ENCODE measurements at places on chromosomes 1 and 21.

DNA sequence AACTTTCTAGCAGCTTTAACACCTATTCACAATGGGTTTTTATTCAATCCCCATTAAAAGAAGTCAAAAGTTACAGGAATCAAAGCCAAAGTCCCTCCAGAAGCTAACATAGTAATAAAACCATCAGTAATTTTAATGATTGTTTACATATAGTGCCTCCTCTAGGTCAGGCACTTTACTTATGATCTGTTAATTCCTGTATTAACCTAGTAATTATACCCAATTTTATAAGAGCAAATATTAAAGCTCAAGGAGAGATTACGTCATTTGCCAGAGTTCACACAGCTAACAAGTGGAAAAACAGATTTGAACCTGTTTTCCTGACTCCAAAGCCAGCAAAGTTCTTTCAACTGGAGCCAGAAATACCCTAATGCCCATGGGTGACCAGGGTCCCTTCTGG is 112.9 kb upstream of the F3 start:
- no peak for DNase-seq

GRCh38 chr1:233300326-233300725 is 4.8 kb upstream of the PCNX2 start:
- DNase-seq = no peak

DNA sequence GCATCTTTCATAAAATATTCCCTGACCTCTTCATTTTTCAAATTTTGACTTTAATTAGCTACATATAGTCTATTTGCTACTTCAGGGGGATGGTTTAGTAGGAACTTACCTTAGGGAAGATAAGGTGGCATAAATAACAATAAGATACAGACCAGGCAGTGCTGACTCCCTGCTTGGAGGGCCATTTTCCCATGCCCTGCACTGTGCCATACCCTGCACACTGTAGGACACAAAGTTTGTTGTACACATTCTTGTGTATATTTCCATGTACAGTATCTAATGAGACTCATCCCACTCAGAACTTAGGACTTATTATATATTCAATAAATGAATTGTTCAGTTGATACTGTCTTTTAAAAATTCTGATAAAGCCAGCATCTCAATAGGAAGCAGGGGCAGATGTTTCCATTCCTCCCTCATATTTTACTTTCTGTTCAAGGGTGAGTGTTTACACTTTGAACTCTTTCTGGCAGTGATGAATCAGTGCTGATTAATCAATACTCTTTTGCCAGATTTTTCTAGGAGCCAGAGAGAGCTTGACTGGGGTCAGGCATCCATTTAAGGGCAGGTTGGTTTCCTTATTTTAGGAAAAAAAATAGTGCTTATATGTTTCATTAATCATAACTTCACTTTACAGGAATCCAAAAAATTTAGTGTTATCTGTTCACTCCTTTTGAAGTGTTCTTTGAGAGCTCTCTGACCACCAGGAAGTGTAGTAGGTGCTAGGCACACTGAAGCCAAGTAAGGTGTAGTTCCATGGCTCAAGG is 30.6 kb downstream of the MPZL1 start:
- DNase-seq = no peak

DNA sequence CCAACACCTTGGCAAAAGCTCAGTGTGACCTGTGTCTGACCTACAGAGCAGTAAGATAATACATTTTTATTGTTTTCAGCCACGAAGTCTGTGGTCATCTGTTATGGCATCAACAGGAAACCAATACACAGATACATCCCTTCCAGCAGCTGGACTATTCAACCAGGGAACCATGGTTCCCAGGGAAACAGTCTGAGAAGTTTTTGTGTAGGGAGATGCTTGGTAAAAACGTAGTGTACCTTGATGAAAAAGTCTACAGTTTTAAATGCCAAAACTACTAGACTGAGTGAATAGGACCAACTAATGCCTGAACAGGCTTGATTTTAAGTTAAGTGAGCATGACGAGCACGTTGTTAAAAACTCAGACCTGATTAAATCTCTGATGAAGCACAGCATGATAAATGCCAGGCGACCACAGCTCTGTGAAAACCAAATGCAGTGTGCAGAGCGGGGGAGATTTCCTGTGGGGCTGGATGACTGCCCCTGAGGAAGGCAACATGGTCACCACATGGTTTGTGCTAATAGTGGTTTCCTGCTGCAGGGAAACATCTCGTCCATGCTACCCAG is 228.9 kb downstream of the TNR start:
- DNase-seq = no peak

DNA sequence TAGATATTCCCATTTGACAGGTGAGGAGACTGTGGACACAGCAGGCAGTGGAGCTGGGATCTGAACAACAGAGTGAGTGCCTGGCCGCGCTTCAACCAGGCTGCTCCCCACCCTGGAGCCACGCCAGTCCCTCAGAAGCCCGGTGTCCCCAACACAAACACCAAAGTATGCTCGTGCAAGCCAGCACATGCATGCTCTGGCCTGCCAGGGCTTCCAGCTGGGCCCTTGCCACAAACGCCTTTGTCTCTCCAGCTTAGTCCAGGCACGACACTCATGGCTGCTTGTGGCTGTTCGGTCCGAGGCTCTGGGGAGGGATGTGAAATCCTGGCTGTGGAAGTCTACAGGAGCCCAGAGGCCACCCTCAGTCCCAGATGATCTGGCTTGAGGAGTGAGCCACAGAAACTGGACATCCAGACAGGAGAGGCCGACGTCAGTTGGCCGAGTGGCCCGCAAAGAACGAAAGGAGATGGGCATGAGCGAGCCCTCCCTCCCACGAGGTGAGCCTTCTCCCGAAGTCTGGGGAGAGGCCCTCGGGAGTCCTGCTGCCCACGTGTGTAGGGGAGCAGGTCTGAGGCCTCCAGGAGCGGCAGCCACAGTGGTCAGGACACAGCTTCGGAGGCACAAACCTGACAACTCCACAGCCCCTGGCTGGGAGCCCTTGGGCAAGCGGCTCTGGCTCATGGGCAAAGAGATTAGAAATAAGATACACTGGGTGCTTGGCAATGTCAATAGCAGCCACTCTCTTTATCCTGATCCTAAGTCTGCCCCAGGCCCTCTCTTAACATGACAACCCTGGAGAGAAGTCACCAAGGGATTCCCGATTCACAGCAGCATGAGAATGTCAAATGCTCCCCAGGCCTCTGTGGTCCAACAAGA is 117.1 kb upstream of the IFFO2 start:
- DNase-seq = no peak

GRCh38 chr1:177710696-177711620 is 258.9 kb downstream of the SEC16B start:
- DNase-seq = no peak

DNA sequence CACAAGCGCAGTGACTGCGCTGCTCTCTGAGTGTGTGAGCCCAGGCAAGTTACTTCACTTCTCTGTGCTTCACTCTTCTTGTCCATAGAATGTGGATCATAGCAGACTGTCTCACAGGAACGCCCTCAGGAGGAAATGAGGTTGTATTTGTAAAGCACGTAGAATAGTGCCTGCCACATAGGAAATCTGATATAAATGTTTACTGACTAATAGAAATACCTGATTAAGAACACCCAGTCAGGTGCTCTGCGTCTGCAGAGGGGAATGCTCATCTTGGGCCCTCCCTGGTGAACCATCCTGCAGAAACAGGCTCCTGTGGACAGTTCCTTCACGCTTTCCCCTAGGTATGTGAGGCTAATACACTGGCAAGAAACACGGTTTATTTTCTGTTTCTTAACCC is 100.3 kb downstream of the BEND5 start:
- no peak for DNase-seq

DNA sequence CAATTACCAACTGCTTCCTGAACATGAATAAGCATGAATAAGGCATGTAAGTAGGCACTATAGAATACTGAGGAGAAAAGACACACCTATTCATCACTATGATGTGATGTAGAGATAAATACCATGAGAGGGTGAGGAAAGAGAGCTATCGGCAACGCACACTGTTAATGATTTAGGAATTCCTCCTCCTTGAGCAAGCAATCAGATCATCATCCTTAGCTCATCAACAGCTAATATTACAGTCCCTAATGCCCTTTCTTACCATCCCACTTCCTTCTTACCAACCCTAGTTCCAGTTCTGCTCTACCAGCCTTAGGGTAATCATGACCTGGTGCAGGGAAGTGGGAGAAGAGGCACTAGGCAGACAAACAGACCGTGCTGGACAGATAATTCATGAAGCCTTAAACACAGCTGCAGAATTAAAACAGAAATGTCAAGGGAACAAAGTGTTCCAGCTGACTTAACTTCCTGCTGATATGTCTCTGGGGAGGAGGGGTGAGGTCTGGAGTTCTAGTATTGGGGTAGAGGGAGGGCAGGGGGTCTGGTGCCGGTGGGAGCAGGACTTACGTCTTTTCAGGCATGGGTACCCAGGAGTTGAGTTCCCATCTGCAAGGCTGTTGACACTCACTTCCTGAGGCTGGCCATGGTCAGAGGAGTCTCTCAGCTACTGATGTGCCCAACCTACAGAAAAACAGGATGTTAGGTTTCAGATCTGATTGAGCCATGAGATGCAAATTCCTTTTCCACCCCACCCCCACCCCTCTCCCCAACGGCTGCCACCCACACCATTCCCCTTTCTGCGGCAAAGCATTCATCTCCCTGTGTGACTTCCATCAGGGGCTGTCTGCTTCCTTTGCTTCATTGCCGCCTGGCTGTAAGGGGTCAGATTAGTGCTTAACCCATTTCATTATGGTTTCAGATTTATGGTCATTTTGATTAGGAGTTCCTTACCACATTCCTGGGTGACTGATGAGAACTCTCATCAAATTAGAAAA is 12.6 kb upstream of the RCSD1 start:
- DNase-seq = no peak

- DNase-seq = no peak
Measured at GRCh38 chr1:43067233-43067745, 104.8 kb downstream of the EBNA1BP2 start.

DNA sequence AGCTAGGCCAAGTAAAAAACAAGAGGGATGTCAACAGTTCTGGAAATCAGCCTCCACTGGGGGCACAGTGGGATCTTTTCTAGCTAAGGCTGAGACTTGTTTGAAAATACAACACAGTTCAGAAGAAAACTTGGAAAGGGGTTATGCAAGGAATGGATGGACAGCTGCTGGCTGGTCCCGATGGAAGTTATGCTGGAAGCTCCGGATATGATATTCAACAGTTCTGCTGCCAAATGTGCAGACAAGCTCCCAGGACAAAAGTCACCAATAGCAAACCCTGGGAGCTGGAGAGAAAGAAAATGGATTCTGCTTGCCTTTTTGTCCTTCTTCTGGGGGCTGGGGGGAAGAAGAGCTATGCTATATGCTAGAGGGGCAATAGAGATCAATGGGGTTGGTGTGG is 14.3 kb downstream of the LMX1A start:
- no peak for DNase-seq

DNA sequence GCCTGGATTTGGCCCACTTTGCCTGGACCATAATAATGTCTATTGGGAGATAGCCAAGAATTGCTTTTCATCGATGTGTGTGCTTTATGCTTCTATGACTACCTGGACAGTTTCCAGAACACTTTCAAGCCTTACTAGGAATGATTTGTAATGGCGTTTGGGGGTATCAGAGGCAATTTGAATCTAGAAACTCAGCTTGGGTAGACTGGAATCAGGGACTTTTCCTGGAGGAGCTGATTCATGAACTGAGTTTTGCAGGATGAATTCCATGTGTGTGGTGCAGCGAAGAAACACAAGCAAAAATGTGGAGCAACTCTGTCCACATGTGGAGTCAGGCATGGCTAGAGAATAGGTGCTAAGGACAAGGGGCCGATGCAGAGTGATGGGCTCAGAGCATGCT is 11.9 kb upstream of the TMEM61 start:
- no peak for DNase-seq

- no peak for DNase-seq
Measured at GRCh38 chr1:232174306-232174705, 455.6 kb downstream of the SIPA1L2 start.

- DNase-seq = no peak
Measured at GRCh38 chr1:31734582-31735107, 29.5 kb downstream of the ADGRB2 start.

DNA sequence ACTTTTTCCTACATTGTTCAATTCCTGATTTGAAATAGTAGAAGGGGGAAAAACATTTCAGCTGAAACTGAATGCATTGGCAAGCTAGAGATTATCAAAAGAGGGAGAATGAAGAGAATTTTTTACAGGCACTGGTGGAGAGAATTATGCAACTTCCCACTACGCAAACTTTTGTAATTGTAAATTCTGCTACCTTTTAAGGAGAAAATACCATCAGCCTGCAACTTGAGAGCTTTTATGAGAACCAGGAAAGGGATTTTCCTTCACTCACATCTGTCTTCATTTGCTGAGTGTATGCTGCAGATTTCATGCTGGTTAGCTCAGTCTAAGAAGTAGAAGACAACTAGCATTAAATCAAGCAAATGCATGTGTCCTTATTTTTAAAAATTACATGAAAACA is 43.7 kb downstream of the ADAMTS1 start:
- peak; percentile 87 for DNase-seq

DNA sequence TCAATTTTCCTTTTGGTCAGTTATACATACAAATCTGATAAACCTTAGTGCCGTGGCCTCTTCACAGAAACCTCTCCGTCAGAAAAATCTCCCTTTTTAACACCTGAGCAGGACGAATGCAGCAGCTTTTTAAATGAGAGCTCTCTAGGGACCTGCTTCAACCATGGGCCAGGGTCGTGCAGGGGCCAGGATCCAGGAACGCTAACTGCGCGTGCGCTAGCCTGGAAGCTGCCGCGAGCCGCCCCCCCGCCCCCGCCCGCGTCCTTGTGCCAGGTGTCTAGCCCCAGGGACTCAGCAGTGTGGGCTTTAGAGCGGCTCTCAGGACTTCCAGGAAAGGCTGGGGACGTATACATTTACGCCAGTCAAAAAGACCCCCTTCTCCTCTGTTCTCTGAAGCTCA is 136.8 kb upstream of the FMN2 start:
- no peak for DNase-seq

- no peak for DNase-seq
Measured at GRCh38 chr21:45935628-45936027, 45.9 kb upstream of the COL6A1 start.

GRCh38 chr21:32009263-32009662 is 136.4 kb downstream of the HUNK start:
- no peak for DNase-seq

DNA sequence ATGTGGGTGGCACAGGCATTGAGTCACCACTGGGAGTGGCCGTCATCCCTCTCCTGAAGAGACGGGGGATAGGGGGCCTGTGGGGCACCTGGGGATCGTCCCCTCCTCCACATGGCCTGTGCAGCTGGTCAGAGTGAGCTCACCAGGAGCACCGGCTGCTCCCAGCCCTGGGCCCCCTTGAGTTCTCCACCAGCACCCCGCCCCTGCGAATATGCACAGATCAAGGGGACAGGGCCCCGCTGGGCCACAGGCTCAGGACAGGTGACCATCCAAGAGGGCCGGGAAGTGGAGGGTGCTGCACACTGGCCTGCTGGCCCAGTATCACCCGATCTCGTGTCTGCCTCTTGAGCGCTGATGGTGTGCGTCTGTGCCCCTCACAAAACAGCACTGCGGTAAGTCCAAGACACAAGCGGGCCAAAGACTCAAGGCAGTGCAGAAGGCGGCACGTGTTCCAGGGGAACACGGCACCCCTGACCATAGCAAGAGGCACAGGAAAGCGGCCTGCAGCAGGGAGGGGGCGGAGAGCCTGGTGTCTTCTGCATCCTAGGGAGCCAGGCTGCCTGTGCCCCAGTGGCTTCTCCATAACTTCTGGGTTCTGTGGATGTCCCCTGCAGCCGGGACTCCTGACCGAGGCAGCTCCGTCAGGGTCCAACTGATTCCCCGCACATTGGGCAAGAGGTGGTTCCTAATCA is 18.1 kb upstream of the TSPEAR start:
- DNase-seq = no peak

- DNase-seq = peak; percentile 5
Measured at GRCh38 chr1:25744140-25744581, 55.8 kb upstream of the SELENON start.
